Activated T-cell treated with anti-CD3 and anti-CD28 coated beads, Interleukin-2, amount 50 U/mL, for 4 hours (primary cell): ENCODE measurements at places on chromosomes 3 and 15. TPM values are rescaled to one million over a fixed set of nuclear protein-coding genes. Genes with fewer than 3 reads are reported as not detected.

The MAN2C1 gene
- 216 TPM for total RNA-seq

DNA sequence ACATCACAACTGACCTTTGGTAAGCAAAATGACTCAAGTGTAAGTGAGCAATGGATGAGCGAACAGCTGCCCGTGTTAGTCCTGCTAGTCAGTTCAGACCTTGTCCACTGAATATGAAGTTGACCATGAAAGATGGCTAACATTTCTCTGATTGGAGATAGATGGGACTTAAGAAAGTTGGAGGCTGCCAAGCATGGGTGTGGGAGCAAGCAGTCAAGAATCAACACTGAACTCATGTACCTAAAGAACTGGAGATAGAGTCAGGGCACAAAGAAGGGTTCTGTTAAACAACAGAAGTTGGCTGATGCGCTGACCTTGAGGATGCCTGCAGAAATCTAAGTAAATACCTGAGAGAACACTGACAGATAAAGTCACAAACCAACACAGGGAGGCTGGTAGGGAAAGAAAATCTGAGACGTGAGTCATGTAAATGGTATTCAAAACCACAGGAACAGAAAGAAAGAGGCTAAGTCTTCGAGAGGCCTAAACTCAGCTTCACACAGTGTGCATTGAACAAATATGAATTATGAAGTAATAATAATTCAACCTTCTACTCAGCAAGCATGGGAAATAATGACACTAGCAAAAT lies 30.7 kb upstream of the ANPEP start:
- no peak for DNase-seq

- no peak for DNase-seq
These were observed 54.8 kb upstream of the LMCD1 start for GRCh38 chr3:8446845-8447244.

DNA sequence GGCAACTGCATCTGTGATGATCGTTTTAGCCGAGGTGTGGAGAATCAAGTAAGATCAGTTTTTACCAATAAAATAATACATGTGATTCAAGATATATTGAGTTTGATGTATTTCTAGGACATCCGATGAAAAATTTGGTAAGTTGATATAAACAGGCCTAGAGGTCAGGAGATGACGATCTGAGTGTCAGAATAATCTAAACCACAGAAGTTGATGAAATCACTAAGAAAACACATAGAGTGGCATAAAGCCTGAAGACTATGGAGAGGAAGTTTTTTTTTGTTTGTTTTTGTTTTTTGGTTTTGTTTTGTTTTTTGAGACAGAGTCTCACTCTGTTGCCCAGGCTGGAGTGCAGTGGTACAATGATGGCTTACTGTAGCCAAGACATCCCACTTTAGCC lies 235.3 kb downstream of the RBMS3 start:
- DNase-seq = no peak
